AG04450 (cell line): ENCODE measurements at places on chromosomes 2 and 18. TPM values are rescaled to one million over a fixed set of nuclear protein-coding genes. Genes with fewer than 3 reads are reported as not detected.

Gene CEP76
- 5.6 and 7.6 TPM in 2 replicates for polyA plus RNA-seq

Gene GALNT5
- polyA plus RNA-seq = 49.8 and 55.0 TPM in 2 replicates

Gene HSBP1L1
- polyA plus RNA-seq = 15.8 and 19.4 TPM in 2 replicates

Gene TMEM163
- 0.04 TPM in 1 of 2 replicates, not detected in the other for polyA plus RNA-seq

Gene FAM110C
- polyA plus RNA-seq = not detected in 2 replicates

Gene IL1B
- 2.3 and 2.4 TPM in 2 replicates for polyA plus RNA-seq

Gene C1GALT1C1L
- polyA plus RNA-seq = 0.51 and 0.77 TPM in 2 replicates

Gene CENPA
- 6.8 and 9.3 TPM in 2 replicates for polyA plus RNA-seq

Gene BOLL
- polyA plus RNA-seq = not detected in 2 replicates

Gene NR4A2
- polyA plus RNA-seq = 0.93 and 1.0 TPM in 2 replicates

Gene CDH20
- polyA plus RNA-seq = not detected in 2 replicates

Gene ANKRD29
- polyA plus RNA-seq = 0.12 and 0.15 TPM in 2 replicates
